ENCODE measurements at places on chromosomes 13 and 19.

DNA sequence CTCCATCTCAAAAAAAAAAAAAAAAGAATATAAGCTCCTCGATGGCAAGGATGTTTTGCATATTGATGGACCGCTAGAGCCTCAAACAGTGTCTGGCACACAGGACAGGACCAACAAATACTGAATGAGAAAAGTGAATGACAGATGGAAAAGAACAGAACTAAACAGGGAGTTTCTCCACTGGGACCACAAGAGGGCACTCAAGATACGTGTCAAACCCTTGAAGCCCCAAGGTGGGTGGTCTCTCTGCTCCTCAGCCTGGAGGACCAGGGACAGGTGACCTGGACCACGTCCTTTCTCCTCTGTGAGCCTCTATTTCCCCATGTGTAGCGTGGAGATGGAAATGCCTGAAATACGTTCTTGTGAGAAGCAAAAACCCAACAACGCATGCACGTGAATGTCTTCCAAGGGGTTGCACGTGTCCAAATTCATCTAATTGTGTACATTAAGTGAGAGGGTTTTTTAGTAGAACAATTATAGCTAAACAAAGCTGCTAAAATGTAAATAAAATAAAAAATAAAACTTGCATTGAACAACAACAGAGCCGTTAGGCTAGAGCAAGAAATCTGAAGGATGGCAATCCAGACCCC lies 5.7 kb upstream of the CDC42EP5 start:
- peak; percentile 11 for DNase-seq

GRCh38 chr13:24221007-24221406 lies 60.5 kb downstream of the SPATA13 start:
- DNase-seq: no peak

- peak; percentile 3 for DNase-seq
Measured at GRCh38 chr19:19067276-19068072, 3.7 kb downstream of the SLC25A42 start.

DNA sequence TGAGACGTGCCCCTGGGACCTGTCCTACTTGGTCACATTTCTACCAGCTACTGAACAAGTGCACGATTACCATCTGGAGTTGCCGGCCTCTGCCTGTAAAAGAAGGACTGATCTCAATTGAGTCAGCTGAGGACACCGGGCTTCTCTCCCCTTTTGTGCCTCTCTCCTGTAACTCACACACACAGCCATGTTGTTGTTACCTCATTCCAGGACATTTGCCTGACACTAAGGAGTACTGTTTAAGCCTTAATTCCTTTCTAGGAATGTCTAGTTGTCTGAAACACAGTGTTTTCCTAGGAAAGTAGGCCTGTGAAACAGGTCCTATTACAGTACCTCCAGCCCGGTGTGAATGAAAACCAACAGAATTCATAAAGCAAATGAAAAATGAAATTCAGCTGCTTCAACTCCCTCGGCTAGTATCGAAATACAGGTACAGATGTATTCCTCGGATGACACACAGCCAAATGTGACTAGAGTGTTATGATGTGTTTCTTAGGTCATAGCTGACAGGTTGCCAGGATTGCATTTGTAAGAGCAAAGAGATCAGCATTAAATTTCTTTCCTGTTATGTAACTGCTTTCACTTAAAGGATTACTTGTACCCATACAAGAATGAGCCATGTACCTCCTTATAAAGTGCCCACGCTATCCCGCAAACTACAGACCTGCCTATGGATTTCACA lies 152.0 kb upstream of the IRS2 start:
- peak; percentile 53 for DNase-seq

GRCh38 chr19:8224394-8225145 lies 15.4 kb downstream of the CERS4 start:
- no peak for DNase-seq

GRCh38 chr19:41577144-41577830 lies 1.3 kb downstream of the CEACAM21 start:
- DNase-seq: no peak

GRCh38 chr13:24004971-24005370 lies 107.7 kb upstream of the C1QTNF9B start:
- DNase-seq: no peak

DNA sequence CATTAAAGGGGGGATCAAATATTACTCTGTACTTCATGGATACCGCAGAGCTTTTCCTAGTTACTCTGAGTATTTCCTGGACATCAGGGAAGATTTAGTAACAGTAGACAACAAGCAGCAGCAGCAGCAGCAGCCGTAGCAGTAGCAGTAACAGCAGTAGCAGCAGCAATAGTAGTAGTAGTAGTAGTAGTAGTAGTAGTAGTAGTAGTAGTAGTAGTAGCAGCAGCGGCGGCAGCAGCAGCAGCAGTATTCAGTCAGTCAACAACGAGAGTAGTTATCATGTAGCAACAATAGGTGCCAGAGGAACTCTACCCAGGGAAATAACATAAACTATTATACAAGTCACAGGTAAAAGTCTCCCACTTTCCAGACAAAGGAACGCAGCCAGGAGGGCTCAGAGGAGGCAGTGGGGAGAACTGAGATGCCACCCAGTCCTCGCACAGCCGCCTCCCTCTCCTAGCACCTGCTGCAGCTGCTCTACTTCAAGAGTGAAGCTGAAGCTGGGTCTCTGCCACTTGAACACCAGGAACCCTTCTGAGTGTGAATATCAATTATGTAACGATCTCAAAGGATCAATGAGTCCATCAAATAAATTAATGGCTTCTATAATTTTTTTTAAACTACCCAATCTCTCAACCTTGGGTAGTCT lies 1.3 kb upstream of the DOCK9 start:
- no peak for DNase-seq

DNA sequence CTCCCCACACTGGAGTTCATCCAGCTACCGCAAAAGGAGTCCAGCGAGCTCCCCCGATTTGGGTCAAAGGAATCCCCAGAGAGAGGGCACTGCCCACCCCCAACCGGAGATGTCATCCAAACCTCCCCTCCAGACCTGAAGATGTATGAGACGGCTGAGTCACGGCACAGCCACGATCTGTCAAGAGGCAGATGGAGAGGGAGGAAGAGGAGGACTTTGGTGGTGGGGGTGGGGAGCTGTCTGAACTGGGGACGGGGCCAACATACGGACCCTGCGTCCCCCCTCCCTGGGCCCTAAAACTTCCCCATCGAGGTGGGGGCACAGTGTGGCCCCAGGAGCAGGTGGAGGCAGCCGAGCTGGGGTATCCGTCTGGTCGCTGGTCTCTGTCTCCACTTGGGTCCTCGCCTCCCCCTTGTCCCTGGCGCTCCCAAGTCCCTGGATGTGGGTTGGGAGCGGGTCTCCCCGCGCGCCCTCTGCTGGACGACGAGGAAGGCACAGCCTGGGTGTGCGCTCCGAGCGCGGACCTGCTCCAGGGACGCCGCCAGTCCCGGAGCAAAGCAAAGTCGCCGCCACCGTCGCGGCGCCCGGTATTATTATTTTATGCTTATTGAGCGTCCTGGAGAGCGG lies 3.8 kb downstream of the PDE4A start:
- DNase-seq: peak; percentile 39

GRCh38 chr13:19657872-19658591 lies 24.6 kb downstream of the MPHOSPH8 start:
- DNase-seq: no peak

GRCh38 chr19:11347546-11348039 lies 1.3 kb downstream of the CCDC159 start:
- DNase-seq: no peak

DNA sequence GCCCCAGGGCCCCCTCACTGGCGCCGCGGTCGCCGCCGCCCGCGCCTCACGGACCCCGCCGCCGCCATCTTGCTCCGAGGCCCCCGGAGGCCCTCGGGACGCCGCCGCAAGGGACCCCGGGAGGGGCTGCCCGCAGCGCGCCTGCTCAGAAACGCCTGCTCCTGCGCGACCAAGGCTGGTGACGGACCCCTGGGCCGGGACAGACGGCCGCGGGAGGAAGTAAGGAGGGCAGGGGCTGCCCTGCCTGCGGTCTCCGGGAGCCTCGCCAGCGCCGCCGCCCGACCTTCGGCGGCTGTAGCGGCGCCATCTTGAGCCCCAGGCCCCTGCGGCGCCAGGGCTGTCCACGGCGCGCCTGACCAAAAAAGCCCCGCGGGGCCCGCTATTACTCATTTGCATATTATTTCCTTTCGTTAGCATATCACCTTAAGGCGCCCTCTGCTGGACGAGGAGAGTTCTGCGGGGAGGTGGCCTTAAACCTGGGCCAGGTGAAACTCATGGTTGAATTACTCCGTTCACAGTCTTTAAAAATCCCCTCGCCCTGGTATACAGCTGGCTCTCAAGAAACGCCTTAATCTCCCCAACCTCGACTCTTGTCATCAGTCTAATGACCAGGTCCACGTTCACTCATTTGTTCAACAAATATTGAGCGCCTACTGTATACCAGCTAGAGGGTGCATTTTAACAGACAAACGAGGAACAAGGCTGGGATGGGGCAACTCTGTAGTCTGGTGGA lies at the start of gene REXO1:
TSS of gene REXO1 (minus strand) at position 85 of the 733 bp plus-strand sequence. CDS start 125 bp downstream, outside the sequence.
- DNase-seq: peak; percentile 90

DNA sequence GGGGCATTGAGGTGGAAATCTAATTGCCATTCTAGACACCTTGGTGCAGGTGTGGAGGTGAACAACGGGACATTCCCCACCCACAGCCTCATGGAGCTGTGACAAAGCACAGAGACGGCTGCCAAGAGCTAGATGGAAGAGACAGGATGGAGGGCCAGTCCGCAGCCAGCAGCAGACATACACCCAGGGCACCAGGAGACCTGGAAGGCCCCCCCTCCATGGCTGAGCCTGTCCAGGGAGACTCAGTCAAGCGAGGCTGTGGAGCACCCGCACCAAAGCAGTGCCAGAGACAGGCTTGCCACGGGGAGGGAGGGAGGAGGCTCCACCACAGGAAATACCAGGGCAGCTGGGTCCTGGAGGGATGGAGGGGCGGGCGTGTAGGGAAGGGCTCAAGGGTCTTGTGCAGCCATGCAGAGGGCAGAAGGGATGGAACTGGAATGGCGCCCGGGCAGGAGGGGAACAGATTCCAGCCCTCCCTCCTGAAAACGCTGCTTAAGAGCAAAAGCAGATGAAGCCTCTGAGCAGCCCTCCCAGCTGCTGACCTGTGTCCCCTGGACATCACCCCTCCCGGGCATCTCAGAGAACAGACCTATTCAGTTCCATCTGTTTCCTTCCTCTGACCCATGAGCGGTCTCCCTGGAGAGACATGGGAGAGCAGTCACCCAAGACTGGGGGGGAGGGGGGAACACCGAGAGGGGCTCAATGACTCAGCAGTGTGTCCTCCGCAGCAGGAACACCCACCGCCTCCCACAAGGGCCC lies 14.4 kb downstream of the EPS15L1 start:
- no peak for DNase-seq

DNA sequence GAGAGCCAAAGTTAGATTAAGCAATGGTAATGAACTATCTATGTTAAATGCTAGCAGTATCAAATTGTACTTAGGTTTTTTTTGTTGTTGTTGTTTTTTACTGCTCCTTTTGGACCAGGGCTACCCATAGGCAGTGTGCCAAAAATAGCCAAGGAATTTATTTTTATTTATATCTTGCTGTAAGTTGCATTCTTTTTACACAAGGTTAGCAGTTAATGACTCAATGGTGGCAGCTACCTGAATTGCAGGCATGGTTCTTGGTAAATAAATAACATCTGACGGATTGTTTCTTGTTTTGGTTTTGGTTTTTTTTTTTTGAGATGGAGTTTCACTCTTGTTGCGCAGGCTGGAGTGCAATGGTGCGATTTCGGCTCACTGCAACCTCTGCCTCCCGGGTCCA lies 194.8 kb upstream of the TSC22D1 start:
- no peak for DNase-seq

- no peak for DNase-seq
Measured at GRCh38 chr13:35923347-35923746, 207.8 kb downstream of the DCLK1 start.

DNA sequence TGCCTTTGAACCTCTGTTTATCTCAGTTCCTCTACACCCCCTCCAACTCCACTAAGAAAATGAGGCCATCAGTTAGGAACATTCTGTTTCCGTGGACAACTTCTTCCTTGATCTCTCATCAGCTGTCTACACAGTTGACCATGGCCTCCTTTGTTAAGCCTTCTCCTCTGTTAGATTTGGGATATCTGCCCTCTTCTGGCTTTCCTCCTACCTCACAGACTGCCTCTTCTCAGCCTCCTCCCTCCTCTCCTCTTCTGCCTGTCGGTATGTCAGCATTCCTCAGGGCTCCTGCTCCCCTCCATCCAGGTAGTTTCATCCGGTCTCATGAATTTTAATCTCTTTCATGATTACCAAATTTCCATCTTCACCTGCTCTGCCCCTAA lies 454.9 kb downstream of the FOXO1 start:
- no peak for DNase-seq

- DNase-seq: no peak
Measured at GRCh38 chr13:113192279-113192678, 16.2 kb downstream of the PCID2 start.

DNA sequence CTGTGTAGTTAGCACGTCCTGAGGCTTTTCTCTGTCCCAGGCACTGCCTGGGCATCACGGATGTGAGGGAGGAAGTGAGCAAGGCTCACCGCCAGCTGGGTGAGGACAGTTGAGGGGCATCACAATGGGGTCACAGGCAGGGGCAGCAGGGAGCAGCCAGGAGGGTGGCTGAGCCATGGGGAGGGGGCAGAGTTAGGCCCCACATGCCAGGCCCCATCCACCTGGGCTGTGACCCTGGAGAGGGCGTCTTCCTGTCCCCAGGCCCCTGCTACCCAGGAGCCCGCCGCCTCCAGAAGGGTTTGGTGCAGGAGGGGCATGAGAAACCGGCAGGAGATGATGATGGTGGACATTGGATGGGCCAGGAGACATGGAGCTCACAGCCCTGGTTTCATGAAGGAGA lies 56.8 kb upstream of the F7 start:
- no peak for DNase-seq
